ENCODE measurements at places on chromosomes 4 and X.

DNA sequence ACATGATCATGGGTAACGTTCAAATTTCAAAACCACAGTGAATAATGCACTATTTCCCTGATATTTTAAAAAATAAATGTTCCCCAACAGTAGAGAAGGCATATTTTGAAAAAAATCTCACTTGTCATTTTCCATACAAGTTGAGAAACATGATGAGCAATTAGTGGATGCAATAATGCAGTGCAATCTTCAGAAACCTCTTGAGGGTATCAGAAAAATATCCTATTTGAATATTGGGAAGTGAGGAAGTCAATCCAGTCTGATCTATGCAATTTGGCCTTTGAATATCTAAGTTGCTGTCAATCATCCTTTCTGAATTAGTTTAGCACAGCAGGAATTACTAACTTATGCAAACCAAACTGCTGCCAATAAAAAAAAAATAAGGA, 776.8 kb downstream of the PCDH18 start:
- no peak for DNase-seq

DNA sequence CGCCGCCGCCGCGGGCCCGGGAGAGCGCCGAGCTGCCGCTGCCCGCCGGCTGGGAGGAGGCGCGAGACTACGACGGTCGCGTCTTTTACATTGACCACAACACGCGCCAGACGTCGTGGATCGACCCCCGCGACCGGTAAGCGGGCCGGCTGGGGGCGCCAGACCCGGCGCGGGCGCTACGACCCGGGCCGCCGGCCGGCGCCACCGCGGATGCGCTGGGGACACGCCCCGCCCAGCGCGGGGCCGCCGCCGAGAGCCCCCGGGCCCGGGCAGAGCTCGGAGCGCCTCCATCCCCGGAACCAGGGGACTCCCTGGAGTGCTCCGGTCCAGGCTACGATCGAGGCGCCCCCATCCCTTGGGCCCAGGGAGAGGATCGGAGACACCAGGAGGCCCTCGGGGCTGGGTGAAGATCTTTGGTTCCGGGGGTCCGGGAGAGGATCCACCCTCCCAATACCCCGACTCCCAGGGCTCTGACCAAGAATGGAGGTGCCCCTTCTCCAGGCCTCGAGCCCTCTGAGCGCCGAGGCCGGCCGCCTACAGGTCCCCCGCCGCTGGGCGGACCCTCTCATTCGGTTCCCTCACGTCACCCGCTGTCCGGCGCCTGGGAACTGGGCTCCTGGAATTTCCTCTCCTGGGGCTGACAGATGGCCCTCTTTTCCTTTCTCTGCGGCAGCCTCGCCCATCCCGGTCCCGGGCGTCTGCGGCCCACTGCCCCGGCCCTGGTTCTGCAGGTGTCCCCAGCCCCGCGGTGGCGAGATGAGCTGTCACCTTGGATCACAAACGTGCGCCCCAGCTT, 48.8 kb downstream of the CLDN34 start:
- DNase-seq, result no peak

DNA sequence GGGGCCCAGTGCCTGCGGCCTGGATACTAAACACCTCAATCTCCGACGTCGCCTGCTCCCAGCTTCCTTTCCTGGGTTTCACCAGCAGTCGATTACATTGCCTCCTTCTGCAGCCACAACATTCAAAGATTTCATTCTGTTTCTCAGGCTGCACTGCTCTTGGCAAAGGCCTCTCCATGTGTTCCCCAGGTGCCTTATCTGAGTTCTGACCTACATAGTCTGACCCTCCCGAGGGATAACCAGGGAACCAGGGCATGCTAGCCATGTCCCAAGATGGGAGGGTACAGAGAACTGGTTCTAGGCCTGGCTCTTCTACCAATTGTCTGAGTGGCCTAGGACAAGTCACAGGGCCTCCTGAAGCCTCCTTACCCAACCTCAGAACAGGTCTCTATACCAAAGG, 62.2 kb upstream of the ACSL1 start:
- DNase-seq, result no peak

- DNase-seq, result no peak
Measured at GRCh38 chr4:129747756-129748155, 651.8 kb downstream of the C4orf33 start.

GRCh38 chrX:24357106-24357505, 3.3 kb upstream of the SUPT20HL1 start:
- no peak for DNase-seq

DNA sequence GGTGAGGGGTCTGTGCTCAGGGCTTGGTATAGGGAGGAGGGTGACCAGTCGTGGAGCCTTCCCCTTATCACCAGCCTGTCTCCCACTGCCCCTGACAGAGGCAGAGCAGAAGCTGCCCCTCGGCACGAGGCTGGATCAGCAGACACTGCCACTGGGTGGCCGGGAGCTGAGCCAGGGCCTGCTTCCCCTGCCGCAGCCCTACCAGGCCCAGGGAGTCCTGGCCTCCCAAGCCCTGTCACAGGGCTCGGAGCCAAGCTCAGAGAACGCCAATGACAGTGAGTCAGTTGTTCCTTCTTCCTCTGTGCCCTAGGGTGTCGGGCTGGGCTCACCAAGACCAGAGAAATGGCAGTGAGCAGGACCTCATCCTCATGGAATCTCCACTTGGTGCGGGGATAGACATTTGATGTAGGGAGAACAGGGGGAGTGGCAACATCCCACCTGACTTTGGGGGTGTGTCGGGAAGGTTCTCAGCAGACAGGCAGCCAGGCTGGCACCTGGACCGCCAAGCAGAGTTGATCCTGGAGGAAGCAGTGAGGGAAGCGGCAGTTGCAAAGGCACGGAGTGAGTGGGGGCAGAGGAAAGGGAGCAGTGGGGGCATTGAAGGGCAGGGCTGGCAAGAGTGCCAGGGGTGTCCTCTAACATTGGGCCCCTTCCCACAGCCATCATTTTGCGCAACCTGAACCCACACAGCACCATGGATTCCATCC, 14.3 kb upstream of the UBA1 start:
- DNase-seq, result no peak

- DNase-seq, result no peak
Measured at GRCh38 chr4:10461091-10461849, 4.0 kb upstream of the ZNF518B start.

DNA sequence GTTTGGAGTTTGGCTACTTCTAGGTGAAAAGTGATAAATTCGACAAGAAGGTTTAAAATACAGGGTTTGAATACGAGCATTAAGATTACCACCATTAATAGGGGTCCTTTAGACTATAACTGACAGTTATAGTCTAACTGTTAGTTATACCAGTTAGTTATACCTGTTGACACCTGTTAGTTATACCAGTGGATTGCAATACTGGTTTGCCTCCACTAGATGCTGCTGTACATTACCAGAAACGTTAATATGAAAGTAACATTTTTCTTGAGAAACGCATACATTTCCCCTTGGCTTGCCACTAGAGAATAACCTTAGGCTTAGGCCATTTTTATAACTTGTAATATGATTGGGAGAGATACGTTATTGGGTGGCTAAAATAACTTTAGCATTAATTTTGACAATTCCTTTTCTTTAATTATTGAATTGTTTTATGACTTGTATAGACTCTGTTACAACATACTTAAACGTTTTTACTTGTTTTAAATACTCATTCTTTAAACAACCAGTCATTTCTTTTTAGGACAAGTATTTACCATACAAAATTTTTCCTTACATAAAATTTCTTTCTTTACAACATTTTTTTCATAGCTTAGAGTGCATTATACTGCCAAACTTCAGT, 911.2 kb downstream of the FSTL5 start:
- DNase-seq, result no peak

GRCh38 chr4:78938474-78938867, 767 bp downstream of the PAQR3 start:
- DNase-seq, result no peak

GRCh38 chr4:113644398-113644797, 117.1 kb downstream of the CAMK2D start:
- DNase-seq, result no peak

GRCh38 chr4:153014460-153014859, 78.3 kb downstream of the FHDC1 start:
- no peak for DNase-seq

- no peak for DNase-seq
Measured at GRCh38 chr4:140243278-140243753, 89.3 kb upstream of the MAML3 start.

- DNase-seq, result no peak
Measured at GRCh38 chr4:48710446-48711209, 69.5 kb downstream of the FRYL start.

DNA sequence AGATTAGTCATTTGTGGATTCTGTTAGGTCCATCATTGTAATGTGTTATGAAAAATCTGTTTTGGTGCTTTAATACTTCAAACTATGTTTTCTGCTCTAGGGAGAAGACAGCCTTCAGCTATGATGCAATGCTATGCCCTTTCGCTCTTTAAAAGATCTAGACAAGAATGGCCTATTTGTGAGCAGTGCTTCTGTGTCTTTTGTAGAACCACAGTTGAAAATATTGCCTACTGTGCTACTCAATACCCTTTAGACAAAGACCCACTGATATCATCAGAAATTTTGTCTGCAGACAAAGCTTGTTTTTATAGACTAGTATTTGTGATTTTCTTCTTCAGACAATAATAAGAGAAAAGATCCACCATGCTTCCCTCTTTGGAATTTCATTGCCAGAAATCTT, 44.6 kb upstream of the SLITRK2 start:
- no peak for DNase-seq

DNA sequence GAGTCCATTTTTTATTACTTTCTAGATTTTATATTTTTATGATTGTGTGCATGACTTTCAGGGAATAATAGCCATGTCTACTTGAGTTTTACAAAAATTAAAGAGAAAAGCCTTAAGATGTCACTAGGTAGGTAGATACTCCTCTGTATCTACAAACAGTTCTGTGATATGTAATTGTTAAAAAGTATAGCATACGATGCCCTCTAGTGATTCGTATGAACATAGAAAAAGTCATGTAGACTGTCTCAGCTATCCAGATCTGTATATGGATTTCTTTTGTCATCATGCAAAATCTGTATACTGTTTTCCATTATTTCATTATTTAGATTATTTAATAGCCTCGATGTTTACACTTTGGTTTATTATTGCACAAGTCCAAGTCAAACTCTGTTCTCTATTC, 856.6 kb downstream of the CENPC start:
- DNase-seq, result peak; percentile 12

GRCh38 chrX:100895365-100896075, 21.4 kb upstream of the NOX1 start:
- DNase-seq, result no peak

DNA sequence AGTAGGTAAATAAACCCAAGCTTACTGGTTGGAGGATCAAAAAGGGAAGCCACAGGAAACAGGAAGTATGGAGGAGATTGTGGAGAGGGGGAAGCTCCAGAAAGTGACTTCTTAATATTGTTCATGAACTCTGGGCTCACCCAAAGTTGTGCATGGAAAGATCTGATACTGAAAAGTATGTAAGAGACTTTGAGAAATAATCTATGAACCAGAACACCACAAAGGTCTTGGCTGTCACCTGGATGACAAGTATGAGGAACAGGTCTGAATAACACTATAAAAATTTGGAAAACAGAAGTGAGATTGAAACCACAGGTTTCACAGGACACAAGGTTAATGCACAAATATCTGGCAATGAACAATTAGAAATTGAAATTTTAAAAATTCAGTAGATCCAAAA, 567.4 kb downstream of the INPP4B start:
- no peak for DNase-seq

GRCh38 chr4:22932326-22932725, 239.6 kb downstream of the GBA3 start:
- DNase-seq, result no peak

DNA sequence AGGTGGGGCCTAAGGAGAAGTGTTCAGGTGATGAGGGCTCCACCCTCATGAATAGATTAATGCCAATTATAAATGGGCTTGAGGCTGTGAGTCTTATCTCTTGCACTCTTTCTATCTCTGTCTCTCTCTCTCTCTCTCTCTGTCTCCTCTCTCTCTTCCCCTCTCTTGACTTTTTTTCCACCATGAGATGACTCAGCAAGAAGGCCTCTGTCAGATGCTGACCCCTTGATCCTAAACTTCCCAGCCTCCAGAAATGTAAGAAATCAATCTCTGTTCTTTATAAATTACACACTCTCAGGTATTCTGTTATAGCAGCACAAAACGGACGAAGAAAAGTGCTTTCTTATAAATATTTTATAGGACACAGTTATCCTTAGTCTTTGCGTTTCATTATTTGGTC, 184.9 kb upstream of the PCDH7 start:
- no peak for DNase-seq

DNA sequence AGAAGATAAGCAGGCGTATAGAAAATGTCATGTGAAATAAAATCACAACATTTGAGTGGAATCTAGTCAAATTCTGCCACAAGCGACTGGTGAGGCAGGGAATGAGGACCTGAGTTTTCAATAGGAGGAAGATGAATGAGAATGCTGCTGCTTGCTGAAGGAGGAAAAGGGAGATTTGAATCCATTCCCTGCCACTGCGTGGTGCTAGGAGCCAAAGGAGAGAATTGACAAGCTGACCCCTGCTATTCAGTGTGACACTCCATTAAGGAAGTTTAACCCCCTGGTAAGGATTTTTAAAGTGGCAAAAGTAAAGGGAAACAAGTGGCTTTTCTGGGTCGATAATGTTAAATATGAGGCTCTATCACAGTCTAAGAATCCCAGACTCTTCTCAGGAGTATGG, 314.0 kb downstream of the NAF1 start:
- DNase-seq, result no peak

GRCh38 chr4:84451546-84451945, 47.5 kb downstream of the NKX6-1 start:
- no peak for DNase-seq

DNA sequence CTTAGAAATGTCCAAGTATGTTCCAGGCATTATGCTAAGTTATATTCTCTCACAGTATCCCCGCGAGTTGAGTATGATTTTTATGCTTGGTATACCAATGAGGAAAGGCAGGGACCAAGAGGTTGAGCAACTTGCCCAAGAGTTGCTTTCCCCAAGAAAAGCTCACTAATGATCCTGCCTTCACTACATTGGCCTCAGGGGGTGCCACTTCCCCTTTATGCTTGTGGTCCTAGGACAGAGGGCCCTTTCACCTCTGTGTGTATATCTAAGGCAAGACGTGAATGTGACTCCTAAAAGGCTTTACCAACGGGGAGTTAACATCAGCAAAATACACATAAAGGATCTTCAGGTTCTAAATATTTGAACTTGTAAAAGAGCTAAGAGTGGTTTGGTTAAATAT, 164.4 kb upstream of the CPEB2 start:
- DNase-seq, result no peak

DNA sequence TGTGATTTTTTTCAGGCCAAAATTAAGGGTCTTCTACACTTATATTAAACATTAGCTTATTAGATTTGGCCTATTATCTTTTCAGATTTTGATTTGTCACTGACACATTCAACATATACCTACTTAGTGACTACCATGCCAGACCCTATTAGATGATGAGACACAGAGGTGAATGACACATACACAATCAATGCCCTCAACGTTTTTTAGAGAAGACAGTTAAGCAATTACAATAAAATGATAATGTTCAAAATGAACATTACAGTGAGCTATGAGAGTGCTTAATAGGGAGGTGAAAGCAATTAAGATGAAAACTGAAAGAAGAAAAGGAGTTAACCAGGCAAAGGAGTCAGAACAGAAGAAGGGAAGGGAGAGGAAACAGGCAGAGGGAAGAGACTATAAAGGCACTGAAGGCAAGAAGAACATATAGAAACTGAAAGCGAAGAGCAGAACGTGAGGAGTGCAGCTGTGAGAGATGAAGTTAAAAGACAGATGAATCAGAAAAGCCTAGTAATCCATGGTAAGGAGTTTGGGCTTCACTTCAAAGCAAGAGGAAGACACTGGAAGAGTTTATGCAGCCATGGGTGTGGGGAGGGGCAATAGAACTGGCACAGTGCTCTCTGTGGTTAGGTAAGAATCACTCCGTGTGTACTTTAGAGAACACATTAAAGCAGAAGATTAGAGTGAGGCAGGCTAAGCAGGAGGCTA, 119.0 kb downstream of the REELD1 start:
- DNase-seq, result no peak

GRCh38 chrX:44344687-44345086, 1.2 kb upstream of the EFHC2 start:
- no peak for DNase-seq

Measured in NCI-H524 treated with DMSO at 0.1 percent for 48 hours (cell line).